ENCODE measurements at places on chromosomes 2 and 18. TPM values are rescaled to one million over a fixed set of nuclear protein-coding genes. Genes with fewer than 3 reads are reported as not detected.

ZC3H15 gene
- polyA plus RNA-seq: 104 TPM

MAP3K19 gene
- 0.79 TPM for polyA plus RNA-seq

MOGAT1 gene
- not detected for polyA plus RNA-seq

EHD3 gene
- polyA plus RNA-seq: 8.8 TPM

- DNase-seq: no peak
Observed at GRCh38 chr18:78178812-78179211, 800.8 kb upstream of the SALL3 start.

- DNase-seq: no peak
Observed at GRCh38 chr2:216696321-216696720, 972 bp upstream of the IGFBP5 start.

DNA sequence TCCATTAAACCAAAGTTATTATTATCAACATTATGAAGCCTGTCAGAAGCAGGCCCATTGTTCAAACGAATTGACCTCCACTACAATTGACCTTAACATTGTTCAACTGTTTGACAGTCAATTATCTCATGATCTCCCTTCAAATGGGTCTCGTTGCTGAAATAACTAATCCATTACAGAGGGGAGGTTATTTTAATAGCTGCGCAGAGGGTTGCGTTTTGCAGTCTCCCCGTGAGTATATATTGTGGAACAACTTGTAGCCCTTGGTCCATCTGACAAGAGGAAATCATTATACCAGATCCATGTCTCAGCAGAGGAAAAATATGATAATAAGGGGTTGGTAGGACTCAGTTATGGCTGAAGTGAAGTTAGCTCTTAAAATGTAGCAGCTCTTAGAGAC lies 159.1 kb downstream of the ALK start:
- no peak for DNase-seq
